ENCODE measurements at places on chromosomes 13 and 19. TPM values are rescaled to one million over a fixed set of nuclear protein-coding genes. Genes with fewer than 3 reads are reported as not detected.

CERS4 gene
- 2.1 TPM for total RNA-seq

IFNL1 gene
- not detected for total RNA-seq

MAST1 gene
- 3.0 TPM for total RNA-seq

ZNF552 gene
- 5.2 TPM for total RNA-seq

BCL3 gene
- total RNA-seq: 38.4 TPM
